G401 (cell line): ENCODE measurements at places on chromosomes 16 and 17. TPM values are rescaled to one million over a fixed set of nuclear protein-coding genes. Genes with fewer than 3 reads are reported as not detected.

The CFAP119 gene
- total RNA-seq, result 2.4 and 6.5 TPM in 2 replicates

The SLFN13 gene
- total RNA-seq, result 0.24 TPM in 1 of 2 replicates, not detected in the other

The SRP68 gene
- 73.7 and 87.2 TPM in 2 replicates for total RNA-seq

The ZNF205 gene
- total RNA-seq, result 21.3 and 27.6 TPM in 2 replicates

The SPATA22 gene
- total RNA-seq, result not detected in 2 replicates

The PABPN1L gene
- not detected in 2 replicates for total RNA-seq

The ABCA3 gene
- total RNA-seq, result 4.9 and 9.5 TPM in 2 replicates

The PPL gene
- total RNA-seq, result 33.2 and 41.0 TPM in 2 replicates

The PPP1R27 gene
- 0.31 TPM in 1 of 2 replicates, not detected in the other for total RNA-seq

The NGFR gene
- total RNA-seq, result 2.7 and 3.9 TPM in 2 replicates

The KRT32 gene
- not detected in 2 replicates for total RNA-seq
